Bronchial smooth muscle cell (primary cell): ENCODE measurements at places on chromosomes 3 and 15. TPM values are rescaled to one million over a fixed set of nuclear protein-coding genes. Genes with fewer than 3 reads are reported as not detected.

CNTN6 gene
- not detected in 2 replicates for total RNA-seq

STRIT1 gene
- total RNA-seq: not detected in 2 replicates

CCDC80 gene
- 281 and 1,910 TPM in 2 replicates for total RNA-seq

CCDC39 gene
- under 0.01 and 0.52 TPM in 2 replicates for total RNA-seq

RPL4 gene
- total RNA-seq: 1,294 and 2,763 TPM in 2 replicates

THBS1 gene
- 703 and 791 TPM in 2 replicates for total RNA-seq

CD96 gene
- total RNA-seq: under 0.01 TPM in 2 replicates

GRIP2 gene
- 0.09 and 0.79 TPM in 2 replicates for total RNA-seq

MUSTN1 gene
- not detected in 2 replicates for total RNA-seq

TBC1D21 gene
- total RNA-seq: not detected in 2 replicates

APBA2 gene
- total RNA-seq: 0.16 and 0.77 TPM in 2 replicates
